ENCODE measurements at places on chromosomes 7 and 10.

GRCh38 chr7:144728551-144728950 is 107.3 kb downstream of the TPK1 start:
- DNase-seq, result no peak

DNA sequence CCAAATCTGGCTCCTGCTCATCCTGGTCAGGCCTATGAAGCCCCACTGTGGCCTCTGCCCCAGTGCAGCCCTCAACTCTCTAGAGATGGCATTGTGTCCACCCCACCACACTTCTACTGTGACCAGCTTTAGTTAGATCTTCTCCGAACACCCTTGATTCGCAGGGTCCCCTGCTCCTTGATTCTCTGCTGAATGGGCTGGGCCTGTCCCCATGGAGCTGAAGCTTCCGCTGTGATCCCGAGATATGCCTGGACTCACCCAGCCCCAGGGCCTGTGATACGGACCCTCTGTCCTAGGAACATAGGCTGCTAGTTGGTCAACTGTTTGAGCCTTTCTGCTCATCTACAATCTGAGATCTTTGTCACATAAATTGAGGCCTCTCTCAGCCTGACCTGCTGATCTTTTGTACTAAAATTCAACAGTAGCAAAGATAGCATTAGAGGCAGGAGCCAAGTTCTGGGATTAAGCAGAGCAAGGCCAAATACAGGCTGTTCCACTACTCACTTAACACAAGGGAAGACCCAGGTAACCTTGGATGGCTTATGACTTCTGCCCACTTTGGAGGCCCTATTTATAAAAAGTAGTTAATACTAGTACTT is 6.5 kb upstream of the PPIF start:
- DNase-seq, result no peak

DNA sequence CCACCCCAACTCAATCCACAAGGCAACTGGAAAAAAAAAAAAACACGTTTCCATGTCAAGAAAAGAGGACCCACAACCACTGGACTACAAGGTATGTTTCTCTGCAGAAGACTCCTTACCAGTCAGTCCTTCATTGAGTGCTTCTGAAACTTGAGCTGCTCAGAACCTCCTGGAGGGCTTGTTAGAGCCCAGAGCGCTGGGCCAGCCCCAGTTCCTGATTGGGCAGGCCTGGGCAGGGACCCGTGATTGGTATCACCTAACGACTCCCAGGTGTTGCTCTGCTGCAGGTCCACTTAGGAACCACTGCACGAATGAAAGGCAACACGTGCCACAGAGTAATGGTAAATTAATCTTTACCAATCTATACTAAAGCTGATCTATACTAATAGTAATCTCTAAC is 473 bp upstream of the CCDC201 start:
- DNase-seq, result no peak

- DNase-seq, result no peak
These were observed 102.7 kb downstream of the PRTFDC1 start for GRCh38 chr10:24849501-24850299.

- no peak for DNase-seq
These were observed 766 bp upstream of the ITIH2 start for GRCh38 chr10:7702288-7702812.

DNA sequence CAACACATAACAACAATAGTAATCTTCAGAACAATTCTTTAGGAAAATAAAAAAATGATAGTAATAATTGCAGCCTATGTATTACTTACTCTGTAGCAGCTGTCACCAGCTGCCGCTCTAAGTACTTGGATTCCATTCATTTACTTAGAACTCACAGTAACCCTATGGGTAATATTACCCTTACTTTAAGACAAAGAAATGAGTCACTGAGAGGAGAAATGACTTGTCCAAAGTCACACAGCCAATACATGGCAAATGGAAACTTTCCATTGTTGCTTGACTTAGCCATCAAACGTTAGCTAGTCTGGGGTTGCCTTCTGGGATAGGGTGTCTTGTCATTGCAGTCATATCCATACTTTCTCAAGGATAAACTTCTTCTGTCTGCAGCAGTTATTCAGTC is 3.6 kb downstream of the CCNY start:
- no peak for DNase-seq

DNA sequence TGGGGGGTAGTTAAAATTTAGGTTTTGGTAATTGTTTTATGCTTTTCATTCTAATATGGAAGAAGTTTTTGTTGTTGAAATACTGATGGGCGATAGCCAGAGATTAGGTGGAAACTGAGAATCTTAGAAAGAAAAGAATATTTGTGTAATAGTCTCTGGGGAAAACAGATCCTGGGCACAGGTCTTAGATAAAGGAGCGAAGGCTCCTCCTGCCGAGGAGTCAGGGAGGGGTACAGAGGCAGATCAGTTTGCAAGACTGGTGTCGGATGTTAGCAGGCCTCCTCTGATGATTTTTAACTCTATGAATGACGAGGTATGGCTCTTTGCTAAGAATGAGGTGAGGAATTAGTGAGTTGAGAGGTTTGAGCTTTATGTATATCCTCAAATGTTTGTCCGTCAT is 339.7 kb downstream of the HGF start:
- no peak for DNase-seq

DNA sequence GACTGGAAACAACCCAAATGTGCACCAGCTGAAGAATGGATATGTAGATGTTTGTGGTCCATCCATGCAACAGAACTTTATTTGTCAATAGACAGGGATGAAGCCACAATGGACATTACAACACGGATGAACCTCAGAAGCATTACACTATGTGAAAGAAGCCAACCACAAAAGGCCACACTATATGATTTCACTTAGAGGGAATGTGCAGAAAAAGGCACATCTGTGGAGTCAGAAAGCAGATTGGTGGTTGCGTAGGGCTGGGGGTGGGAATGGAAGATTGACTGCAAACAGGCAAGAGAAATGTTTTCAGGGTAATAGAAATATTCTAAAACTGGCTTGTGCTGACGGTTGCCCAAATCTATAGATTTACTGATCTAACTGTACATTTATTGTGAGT is 34.3 kb upstream of the WASHC2A start:
- DNase-seq, result peak; percentile 40

- no peak for DNase-seq
These were observed 41.9 kb upstream of the DAGLB start for GRCh38 chr7:6489612-6490011.

GRCh38 chr7:17912050-17912449 is 28.2 kb downstream of the SNX13 start:
- DNase-seq, result no peak

Data from GM04504 (cell line).